ENCODE measurements at places on chromosomes 1 and 21.
A peak's percentile ranks its signal among the peaks of the same experiment; 100 is the strongest.

DNA sequence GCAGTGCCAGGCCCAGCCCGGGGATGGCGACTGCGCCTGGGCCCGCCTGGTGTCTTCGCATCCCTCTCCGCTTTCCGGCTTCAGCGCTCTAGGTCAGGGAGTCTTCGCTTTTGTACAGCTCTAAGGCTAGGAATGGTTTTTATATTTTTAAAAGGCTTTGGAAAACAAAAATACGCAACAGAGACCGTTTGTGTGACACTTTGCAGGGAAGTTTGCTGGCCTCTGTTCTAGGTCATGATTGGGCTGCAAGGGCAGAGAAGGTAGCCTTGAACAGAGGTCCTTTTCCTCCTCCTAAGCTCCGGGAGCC, 719 bp downstream of the SOD1 start:
- peak; percentile 30 for DNase-seq

DNA sequence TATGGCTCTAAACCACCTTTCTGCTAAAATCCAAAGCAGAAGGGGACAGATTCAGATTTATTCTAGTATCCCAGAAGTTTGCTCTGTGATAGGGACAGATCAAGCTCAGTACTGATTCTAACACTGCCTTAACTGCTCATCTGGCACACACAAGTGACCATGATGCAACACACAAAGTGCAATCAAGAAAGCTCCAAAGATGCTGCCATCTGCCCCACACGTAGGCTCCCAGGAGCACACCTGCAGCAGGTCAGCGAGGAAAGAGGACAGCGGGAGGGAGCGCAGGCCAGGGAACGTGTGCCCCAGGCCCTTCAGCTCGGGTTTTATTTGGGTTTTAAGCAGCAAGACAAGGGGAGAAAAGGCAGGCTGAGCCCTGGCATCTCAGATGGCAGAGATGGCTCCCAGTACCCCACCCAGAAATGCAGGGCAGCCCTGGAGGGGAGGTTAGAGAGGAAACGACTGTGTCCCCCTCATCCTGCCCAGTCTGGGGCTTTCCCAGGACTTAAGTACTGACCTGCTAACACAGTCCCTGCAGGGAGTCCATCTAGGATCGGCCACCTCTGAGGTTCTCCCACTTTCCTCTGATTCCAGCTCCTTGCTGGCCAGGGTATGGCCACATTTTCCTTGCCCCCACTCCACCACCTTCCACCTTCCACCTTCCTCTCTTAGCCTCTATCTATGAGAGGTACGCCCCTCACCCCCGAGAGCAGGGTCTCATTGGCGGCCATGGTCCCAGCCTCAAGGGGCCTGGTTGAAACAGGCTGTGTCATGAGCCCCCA, 1.2 kb downstream of the TRIM11 start:
- DNase-seq: peak; percentile 30

DNA sequence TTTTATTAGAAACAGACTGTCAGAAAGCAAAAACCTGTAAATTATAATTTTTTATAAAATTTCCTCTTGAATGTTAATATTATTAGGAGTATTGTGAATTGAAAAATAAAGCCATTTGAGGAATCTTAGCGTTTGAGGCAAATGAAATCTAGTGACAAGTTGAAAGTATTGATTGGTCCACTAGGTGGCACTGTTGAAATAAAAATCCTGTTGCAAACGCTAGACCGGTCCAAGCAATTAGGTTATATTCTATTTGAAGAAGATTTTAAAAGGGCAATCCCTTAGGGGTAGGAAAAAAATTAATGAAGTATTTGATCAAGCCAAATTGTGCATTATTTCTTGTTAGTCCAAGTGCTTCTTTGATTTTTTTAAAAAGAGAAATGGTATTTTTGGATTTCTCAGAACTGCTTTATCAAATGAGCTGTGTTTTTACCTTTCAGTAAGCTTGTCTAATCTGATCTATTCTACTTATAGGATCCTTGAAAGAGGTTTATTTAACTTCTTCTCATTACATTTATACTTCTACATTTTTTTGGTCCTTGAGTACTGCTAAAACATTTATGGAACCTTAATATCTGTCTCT, 57.7 kb downstream of the ATG4C start:
- DNase-seq: peak; percentile 65

DNA sequence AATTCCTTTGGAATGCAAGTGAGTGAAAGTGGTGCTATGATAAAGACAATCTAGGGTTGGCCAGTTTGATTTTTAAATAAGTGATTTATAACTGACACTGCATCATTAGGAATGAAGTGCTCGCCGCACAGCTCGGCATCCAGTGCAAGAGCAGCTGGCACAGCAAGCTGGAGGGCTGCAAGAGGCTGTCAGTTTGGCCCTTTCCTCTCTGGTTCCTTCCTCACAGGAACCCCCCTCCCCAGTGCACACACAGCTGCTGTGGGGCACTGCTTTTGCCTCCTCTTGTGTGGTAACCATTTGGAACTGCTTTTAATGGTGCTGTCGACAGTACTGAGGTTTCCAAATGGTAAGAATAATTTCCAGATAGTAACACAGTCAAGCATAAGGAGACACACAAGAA, 10.4 kb upstream of the BCAR3 start:
- no peak for DNase-seq

- DNase-seq: no peak
These were observed 23.1 kb downstream of the RHBDL2 start for GRCh38 chr1:38918568-38918967.

GRCh38 chr1:180057883-180058396, 96.7 kb upstream of the QSOX1 start:
- peak; percentile 12 for DNase-seq

DNA sequence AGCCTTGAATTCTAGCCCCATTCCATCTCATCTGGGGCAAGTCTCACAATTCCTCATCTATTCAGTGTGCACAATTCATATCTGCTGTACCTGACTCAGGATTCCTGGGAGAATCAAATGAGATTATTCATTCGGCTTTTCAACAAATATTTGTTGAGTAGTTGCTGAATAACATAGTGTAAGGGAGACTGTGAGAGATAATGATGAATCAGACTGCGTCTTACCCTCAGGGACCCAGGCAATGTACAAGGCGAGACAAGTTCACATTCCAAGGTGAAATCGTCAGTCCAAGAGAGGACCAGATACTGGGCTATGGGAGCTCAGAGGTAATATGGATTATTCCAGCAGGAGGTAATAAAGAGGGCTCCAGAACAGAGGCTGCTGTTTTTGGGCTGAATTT, 67.8 kb upstream of the SMYD2 start:
- peak; percentile 42 for DNase-seq

GRCh38 chr1:210394281-210394821, 65.6 kb downstream of the HHAT start:
- peak; percentile 22 for DNase-seq

DNA sequence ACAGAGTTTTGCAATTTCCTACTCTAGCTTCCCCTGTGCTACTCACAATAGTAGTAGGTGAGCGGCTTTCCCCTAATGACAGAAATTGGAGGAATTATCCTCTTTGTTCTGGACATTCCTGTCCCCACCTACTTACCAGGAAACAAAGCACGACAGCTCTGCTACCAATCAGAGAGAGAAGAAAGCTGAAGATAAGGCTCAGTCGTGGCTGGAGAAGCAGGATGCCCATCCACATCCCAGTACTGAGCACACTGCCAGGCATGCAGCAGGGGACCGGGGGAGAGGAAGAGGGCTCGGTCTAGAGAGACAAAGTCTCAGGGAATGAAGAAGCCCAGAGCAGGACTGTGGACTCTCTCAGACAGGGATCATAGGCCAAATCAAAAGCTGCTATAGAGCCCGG, 134.1 kb upstream of the KRTAP19-8 start:
- no peak for DNase-seq

DNA sequence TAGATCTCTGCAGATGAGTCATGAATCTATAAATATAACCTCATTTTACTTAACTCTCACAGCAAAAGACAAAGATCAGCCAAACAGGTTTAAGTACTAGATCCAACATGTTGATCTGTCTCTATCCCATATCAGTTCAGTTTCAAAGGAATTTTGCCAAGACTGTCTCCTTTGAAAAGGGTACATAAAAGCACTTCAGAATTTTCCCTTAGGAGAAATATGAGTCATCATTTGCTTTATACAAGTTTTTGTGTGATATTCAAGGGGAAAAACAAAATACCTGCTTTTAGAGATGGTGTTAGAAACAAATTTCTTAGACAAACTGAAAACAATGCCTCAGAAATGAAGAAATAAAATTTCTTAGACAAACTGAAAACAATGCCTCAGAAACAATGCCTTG, 73.5 kb upstream of the LRRC7 start:
- no peak for DNase-seq

DNA sequence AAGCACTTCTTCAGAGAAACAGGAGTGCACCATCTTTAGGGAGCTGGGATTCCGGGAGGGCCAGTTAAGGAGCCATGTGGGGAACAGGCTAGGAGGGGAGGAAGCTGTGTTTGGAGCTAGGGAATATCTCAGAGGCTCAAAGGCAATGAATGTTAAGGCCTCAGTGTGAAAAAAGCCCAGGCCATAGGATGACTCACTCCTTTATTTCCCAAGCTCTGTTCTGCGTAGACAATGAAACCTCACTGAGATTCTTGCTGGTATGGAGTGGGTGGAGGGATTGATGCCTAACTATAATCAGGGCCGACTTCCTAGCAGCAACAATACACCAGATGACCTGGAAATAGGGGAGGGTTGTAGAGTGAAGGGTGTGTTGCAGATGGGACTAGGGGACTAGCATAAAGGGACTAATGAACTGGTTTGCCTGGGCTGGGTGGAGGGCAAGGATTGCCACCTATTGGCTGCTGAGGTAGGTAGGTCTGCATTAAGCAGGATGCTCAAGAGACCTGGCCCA, 2.1 kb downstream of the GNAT2 start:
- peak; percentile 96 for DNase-seq

GRCh38 chr21:38438462-38438893, 59.8 kb downstream of the ERG start:
- DNase-seq: peak; percentile 96

DNA sequence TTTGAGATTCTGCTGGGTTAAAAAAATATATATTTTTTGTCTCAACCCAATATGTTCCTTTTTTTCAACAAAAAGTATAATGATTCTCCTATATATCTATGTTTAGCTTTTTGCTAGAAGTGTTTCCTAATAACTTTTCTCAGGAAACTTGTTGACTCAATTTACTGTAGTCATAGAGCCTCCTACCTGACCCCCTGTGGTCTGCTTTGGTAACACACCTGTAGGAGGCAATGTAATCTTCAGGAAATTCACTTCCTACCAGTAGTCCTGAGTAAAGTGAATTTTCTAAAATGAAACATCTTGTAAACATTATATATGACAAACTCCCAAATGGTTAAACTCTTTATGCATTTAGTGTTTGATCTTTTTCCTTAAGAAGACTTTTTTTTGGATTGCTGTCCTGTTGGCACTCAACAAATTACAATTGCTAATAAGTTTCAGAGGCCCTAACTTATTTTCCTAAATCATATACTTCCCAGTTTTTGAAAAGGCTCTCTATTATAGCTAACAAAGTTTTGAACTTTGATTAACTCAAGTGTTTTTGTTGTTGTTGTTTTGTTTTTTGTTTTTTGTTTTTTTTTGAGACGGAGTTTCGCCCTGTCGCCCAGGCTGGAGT, 118.3 kb downstream of the OLFML2B start:
- peak; percentile 51 for DNase-seq

DNA sequence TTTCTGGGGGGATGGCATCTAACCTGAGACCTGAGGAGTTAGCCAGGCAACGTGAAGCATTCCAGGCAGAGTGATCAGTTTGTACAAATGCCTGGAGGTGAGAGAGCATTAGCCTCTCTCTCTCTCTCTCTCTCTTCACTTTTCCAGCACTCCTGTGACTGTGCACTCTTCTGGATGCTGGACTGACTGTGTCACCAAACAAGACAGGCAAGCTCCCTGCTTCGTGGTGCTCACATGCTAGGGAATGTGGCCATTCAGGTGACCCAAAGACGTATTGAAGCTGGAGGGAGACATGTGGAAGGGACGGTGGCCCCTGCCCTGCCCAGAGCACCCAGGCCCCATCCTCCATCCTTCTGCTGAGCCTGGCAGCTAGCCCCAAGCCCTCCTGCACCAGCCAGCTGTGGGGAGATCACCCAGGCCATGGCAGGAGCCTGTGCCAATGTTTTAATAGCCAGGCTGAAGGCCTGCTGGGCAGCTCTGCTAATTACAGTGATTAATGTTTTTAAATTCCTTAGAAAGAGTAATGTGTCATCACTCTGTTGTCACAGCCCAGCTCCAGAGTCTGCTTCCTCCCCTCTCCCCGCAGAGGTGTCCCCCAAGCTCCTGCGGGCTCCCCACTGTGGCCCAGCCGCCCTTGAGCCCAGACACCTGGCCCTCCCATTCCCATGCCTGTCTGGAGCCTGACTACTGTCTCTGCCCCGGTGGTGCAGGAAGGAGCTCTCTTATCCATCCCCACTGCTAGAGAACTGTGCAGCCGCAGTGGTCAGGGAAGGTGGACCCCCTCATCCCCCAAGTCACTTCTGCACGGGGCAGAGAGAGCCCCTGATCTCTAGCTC, 48.9 kb downstream of the UBIAD1 start:
- DNase-seq: no peak

- DNase-seq: no peak
These were observed 7.8 kb downstream of the KCNJ15 start for GRCh38 chr21:38264571-38264970.

- DNase-seq: no peak
These were observed 161.8 kb downstream of the PGBD5 start for GRCh38 chr1:230264342-230264741.

DNA sequence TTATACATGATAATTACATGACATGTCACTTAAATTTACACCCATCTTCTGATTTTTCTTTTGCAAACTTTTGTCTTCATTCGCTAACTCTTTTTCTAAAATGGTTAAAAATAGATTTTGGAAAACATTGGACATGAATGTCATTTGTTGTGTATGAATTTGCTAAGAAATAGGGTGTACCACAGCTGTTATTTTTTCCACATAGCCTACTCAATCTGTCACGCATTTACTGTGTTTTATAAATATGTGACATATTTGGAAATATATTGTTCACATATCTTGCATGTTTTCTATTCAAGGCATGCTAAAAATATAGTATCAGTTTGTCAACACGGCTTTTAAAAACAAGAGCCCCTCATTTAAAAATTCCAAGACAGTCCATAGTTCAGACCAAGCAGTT, 47.9 kb upstream of the TARBP1 start:
- DNase-seq: no peak

DNA sequence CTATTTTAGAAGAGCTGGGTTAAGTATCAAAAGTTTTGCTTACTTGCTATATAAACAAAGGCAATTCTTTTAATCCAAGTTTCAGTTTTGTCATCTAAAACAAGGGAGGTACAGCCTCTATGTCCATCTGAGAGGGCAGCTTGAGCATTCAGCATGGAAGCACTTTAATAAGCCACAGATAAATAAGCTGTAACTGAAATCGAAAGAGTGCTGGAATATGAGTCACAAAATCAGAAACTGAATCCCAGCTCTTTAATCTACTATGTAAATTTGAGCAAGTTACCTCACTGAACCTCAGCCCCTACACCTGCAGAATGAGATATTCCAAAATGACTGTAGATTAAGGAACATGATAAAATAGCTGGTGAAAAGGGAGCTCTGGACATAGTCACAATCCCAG, 80.0 kb upstream of the HP1BP3 start:
- DNase-seq: peak; percentile 62

GRCh38 chr1:223653015-223653414, 12.5 kb downstream of the CAPN8 start:
- no peak for DNase-seq

GRCh38 chr1:182664296-182664695, 20.1 kb downstream of the RGS8 start:
- DNase-seq: no peak
